ENCODE measurements at places on chromosomes 3 and 15. TPM values are rescaled to one million over a fixed set of nuclear protein-coding genes. Genes with fewer than 3 reads are reported as not detected.

DPH3 gene
- 21.2 TPM for total RNA-seq

DAZL gene
- total RNA-seq: not detected

EPHB3 gene
- total RNA-seq: 0.26 TPM

STRC gene
- total RNA-seq: 0.17 TPM

PLCD1 gene
- 3.6 TPM for total RNA-seq

C3orf80 gene
- 1.6 TPM for total RNA-seq

GOLGA8G gene
- total RNA-seq: not detected

AHSG gene
- 0.11 TPM for total RNA-seq

FETUB gene
- total RNA-seq: 0.10 TPM

RASL12 gene
- 0.11 TPM for total RNA-seq

SETD2 gene
- 22.9 TPM for total RNA-seq

MOBP gene
- 0.16 TPM for total RNA-seq

PRR20G gene
- total RNA-seq: 1.6 TPM

BCL2A1 gene
- 12.6 TPM for total RNA-seq

ACAD11 gene
- 4.5 TPM for total RNA-seq

NR2F2 gene
- 23.9 TPM for total RNA-seq

TGM5 gene
- total RNA-seq: not detected

SYNPR gene
- not detected for total RNA-seq

CMTM6 gene
- 41.7 TPM for total RNA-seq

IGSF11 gene
- total RNA-seq: 4.3 TPM

STAC gene
- 2.3 TPM for total RNA-seq

CLDN16 gene
- not detected for total RNA-seq

ZDHHC19 gene
- not detected for total RNA-seq

EIF4A2 gene
- 130 TPM for total RNA-seq

KLHL6 gene
- not detected for total RNA-seq

HCN4 gene
- 0.38 TPM for total RNA-seq

SERINC4 gene
- not detected for total RNA-seq

ST8SIA2 gene
- total RNA-seq: 0.23 TPM

LTK gene
- total RNA-seq: not detected

GRK7 gene
- total RNA-seq: not detected

RAB5A gene
- 50.1 TPM for total RNA-seq

PPP4R2 gene
- total RNA-seq: 39.9 TPM

TEX55 gene
- total RNA-seq: not detected

GPR149 gene
- not detected for total RNA-seq

GDPGP1 gene
- 4.3 TPM for total RNA-seq

DAPK2 gene
- 5.1 TPM for total RNA-seq

WDR5B gene
- 3.5 TPM for total RNA-seq

FAM43A gene
- 20.1 TPM for total RNA-seq

LINGO1 gene
- total RNA-seq: 10.0 TPM

SLC33A1 gene
- total RNA-seq: 13.7 TPM

CRYGS gene
- 0.83 TPM for total RNA-seq

LRRIQ4 gene
- not detected for total RNA-seq

DISP2 gene
- 1.0 TPM for total RNA-seq

CDC25A gene
- 9.2 TPM for total RNA-seq

ZPLD1 gene
- total RNA-seq: not detected

GP9 gene
- not detected for total RNA-seq

TMEM207 gene
- not detected for total RNA-seq

CPLX3 gene
- not detected for total RNA-seq

BRPF1 gene
- total RNA-seq: 17.6 TPM

SH3GL3 gene
- total RNA-seq: 0.85 TPM

RBPMS2 gene
- 8.3 TPM for total RNA-seq

AMT gene
- total RNA-seq: 0.73 TPM
